H9 (cell line): ENCODE measurements at places on chromosomes 1 and 21.

GRCh38 chr1:2230781-2231531, 2.8 kb downstream of the SKI start:
- DNase-seq = no peak

GRCh38 chr1:54121482-54122134, 31.2 kb downstream of the CDCP2 start:
- DNase-seq = peak; percentile 86

GRCh38 chr1:15132965-15133364, 20.6 kb upstream of the TMEM51 start:
- no peak for DNase-seq

DNA sequence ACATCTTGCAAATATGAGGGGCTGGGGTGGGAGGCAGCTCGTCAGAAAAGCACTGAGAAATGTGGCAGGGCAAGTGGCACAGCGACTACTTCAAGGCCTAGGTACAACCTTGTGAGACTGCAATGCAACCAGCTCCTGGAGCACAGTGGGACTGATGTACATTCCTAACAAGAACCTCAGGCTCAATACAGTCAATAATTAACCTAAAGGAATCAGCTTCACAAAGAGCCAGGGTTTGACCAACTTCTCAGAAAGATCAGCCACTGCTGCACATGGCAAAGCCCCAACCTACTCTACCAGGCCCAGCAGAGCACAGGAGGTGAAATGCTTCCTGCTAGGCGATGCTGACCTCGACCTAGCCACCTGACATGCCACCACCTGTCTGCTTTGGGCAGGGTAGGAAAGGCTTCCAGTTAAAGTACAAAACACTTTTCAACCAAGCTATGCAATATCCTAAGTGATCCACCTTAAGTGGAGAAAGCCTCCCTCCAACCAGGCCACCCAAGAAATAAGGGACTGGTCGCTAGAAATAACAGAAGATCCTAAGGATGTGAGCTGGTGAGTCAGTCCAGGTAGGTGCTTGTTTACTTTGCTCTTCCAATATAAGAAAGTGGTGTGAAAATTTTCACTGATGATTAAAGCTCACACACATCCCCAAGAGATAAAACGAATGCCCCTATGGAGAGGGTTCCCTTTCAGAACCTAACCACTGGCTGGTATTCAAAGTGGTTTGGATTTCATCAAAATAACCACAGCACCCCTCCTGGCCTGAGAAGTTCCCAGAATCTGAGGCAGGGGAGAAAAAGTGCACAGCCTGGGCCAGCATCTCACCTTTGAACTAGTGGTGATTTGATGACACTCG, 2.1 kb downstream of the RIPK4 start:
- no peak for DNase-seq

GRCh38 chr21:43805275-43805800, 16.0 kb downstream of the RRP1 start:
- no peak for DNase-seq

DNA sequence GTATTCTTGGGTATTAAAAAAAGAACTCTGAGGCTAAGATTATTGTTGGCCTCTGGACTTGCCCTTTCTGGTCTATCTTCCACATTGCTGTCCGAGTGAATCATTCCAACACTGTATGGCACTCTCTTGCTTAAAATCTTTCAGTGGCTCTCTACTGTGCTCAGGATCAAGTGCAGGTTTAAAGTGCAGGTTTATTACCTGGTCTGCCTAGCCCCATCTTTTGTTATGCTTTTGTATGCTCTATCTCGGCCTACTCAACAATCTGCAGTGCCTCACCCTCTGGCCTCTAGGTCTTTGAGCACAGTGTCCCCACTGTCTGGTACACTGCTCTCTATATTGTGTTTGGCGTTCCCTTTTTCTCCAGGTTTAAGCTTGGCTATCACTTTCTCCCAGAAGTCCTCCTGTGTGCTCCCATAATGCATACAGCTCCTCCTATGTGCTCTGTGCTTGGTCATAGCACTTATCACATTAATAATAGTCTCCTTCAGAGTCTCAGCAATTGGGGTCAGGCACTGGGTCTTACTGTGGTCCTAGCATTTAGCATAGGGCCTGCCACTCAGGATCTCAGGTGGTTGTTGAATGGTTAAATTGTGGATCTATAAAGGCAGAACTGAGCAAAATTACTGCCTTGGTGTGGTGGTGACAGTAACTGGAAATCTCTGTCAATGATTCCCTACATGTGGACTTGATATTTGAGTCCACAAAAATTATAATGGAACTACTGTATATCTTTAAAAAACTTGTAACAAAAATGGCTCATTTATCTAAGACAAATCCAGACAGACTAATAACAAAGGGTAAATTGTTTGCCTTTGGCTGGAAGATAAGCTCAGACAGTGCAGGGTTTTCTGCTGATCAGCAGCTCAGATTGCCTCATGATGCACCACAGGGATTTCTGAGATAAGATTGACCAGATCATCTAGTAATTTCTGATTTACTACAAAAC, 10.6 kb upstream of the LDLRAD1 start:
- no peak for DNase-seq

- no peak for DNase-seq
These were observed 423.9 kb downstream of the PTBP2 start for GRCh38 chr1:97145321-97145956.
